Fibroblast of skin of left quadriceps (primary cell): ENCODE measurements at places on chromosomes 5 and 9.

DNA sequence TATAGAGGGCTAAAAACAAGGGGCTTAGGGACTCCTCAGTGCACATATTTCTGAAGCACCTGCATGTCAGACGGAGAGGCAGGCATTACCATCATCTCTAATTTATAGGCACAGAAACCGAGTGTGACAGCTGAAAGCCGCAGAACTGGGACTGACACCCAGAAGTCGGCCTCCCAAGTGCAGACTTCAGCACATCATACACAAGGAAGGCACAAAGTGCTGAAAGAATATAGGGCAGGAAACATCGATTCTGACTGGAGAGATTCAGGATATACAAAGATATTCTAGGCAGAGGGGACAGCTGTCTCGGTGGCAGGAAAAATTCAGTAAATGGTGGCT, 11.2 kb downstream of the MRPS27 start:
- DNase-seq, result no peak

DNA sequence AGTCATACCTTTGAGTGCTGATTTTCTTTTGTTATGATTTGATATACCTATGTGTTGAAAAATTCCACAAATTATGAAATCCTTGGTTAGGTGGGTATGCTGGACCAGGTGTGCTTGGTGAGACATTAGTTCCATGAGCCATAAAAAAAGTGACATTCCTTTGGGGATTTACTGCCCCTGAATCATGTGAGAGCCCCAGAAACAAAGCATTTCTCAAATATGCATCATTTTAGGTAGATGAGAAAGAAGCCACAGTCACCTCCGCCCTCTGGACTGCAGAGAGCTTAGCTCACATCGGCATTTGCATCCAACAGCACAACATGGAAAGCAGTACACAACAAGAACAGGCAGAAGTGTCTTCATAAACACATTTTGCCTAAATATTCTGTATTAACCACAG, 55.3 kb downstream of the DAP start:
- no peak for DNase-seq

GRCh38 chr5:181127907-181128626, 2.9 kb downstream of the OR2V1 start:
- no peak for DNase-seq

DNA sequence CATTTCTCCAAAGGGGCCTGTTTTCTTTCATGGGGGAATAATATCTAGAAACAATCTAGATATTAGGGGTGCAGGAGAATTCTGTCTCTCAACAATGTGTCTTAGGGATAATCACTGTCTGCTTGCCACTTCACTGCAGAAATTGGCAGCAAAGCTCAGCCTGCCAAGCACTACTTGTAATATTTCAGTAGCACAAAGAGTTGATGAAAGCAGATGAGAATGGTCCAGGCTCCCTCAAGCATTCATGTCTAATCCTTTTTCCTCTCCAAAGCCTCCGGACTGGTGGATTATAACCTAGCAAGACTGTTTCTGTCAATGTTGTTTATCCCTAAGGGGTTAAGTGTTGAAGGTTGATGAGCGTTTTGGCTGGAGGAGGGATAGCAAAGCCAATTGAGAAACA, 13.3 kb upstream of the MPDZ start:
- DNase-seq, result no peak

- DNase-seq, result no peak
These were observed 182.4 kb downstream of the RASEF start for GRCh38 chr9:82880336-82881050.

DNA sequence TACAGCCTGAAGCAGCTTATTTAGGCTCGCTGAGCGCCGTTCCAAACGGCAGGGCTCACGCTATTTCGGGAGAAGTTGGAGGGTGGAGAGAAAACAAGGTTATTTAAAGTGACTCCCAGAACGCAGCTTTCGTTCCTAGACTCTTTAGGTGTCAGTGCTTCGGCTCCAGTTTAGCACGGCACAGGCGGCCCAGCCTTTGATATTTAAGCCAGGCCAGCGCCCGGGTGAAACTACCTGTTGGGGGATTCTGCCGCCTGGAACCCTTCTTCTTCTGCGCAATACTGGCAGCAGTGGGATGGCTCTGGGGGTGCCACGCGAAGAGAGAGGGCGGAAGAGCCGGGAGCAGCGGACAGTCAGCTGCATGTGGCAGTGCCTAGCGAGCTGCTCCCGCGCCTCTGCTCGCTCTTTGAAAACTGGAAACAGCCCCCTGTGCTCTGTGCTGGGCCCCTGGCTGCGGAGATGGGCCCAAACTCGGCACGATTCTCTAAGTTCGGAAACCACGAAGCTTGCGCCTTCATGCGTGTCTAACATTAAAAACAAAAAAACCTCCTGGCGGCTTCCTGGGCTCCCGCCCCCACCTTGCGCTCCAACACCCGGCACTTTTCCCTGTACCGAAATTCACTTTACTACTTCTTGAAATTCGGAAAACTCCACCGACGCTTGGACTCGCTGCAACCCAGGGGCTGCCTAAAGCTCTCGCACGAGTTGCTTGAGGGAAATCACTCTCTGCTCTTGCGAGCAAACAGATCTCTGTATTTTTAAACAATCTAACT, 34.6 kb upstream of the NFIB start:
- no peak for DNase-seq

DNA sequence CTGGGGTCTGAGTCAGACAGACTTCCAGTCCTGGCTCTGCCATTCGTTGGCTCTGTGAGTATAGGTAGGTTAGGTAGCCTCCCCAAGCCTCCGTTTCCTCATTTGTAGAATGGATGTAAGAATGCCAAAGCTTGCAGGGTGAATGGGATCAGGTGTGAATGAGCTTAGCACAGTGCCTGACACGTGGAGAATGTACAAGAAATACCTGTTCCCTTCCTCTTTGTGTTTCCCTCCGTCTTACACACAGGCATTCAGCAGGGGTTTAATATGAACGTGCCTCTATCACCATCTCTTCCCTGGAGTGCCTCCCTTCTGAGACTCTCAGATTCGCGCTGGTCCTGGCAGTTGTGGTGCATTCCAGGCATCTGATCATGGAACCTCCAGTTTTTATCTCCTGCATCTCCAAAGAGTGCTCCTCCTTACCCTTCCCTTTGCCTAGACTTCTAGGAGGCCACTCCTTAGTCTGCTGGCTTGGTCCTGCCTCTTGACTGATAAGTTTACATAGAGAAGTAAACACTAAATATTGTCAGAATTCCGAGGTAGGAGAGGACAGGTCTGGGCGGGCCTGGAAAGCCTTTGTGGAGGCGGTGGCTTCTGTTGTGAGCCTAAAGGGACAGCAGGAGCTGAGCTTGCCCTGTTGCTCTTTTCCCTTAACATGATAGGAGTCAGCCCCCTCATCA, 199.4 kb downstream of the AOPEP start:
- no peak for DNase-seq

- DNase-seq, result no peak
These were observed 166.8 kb downstream of the COL23A1 start for GRCh38 chr5:178423431-178423830.

DNA sequence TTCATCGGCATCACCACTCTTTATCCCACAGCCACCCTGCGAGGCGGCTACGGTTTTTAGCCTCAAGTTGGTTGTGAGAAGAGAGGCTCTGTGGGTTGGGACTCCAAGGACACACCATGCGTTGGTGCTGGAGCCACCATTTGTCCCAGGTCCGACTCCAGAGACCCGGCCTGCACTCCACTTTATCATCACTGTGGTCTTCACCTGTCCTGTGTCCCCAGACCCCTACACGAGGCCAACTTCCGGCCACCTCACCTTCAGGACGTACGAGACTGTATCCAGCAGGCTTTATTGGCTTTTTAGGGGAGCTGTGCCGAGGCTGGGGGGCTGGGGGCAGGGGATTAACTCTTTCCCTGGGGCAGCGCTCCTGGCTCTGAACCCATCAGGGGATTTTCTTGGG, 55.0 kb downstream of the GTF3C4 start:
- DNase-seq, result no peak

GRCh38 chr9:71108937-71109336, 12.5 kb downstream of the TRPM3 start:
- DNase-seq, result no peak
